GM04504 (cell line): ENCODE measurements at places on chromosomes 5 and 9.

GRCh38 chr9:133852431-133852830, 114.3 kb upstream of the SARDH start:
- DNase-seq: no peak

- no peak for DNase-seq
Observed at GRCh38 chr5:14432931-14433589, 148.5 kb upstream of the OTULINL start.

GRCh38 chr5:136309376-136309775, 56.0 kb downstream of the TRPC7 start:
- no peak for DNase-seq

- no peak for DNase-seq
Observed at GRCh38 chr5:120306303-120306702, 157.8 kb upstream of the PRR16 start.

DNA sequence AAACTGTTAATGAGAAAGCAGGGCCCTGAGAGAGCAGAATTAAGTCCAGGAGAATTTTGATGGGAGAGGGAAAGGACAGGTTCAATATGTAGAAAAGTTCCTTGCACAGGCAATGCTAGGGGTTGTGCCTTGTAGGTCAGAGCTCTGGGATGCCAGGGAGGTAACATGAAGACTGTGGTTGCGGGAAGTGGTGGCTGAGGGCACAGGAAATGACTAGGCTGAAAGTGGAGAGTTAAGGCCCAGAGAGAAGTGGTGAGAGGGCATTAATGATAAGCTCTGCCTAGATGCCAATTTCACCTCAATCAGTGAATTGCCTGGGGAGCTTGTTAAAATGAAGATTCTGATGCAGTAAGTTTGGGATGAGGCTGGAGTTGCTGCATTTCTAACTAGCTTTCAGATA, 31.5 kb upstream of the PPP3R2 start:
- no peak for DNase-seq

DNA sequence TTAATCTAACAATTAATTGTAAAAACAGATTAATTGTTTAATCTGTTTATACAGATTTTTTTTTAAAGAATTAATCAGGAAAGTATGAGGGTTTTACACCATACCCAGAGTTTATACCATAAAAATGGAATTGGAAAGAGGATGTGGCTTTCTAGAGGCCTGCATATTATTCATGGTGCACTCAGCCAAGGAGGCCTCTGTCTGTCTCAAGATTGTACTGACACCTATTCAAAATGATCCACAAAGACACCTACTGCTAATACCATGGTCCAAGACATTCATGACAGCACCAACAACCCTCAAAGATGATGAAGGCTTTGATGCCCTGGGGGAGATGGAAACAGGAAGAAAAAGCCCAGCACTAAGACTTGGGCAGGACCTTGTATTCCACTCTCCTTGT, 58.1 kb upstream of the MAST4 start:
- DNase-seq: no peak

DNA sequence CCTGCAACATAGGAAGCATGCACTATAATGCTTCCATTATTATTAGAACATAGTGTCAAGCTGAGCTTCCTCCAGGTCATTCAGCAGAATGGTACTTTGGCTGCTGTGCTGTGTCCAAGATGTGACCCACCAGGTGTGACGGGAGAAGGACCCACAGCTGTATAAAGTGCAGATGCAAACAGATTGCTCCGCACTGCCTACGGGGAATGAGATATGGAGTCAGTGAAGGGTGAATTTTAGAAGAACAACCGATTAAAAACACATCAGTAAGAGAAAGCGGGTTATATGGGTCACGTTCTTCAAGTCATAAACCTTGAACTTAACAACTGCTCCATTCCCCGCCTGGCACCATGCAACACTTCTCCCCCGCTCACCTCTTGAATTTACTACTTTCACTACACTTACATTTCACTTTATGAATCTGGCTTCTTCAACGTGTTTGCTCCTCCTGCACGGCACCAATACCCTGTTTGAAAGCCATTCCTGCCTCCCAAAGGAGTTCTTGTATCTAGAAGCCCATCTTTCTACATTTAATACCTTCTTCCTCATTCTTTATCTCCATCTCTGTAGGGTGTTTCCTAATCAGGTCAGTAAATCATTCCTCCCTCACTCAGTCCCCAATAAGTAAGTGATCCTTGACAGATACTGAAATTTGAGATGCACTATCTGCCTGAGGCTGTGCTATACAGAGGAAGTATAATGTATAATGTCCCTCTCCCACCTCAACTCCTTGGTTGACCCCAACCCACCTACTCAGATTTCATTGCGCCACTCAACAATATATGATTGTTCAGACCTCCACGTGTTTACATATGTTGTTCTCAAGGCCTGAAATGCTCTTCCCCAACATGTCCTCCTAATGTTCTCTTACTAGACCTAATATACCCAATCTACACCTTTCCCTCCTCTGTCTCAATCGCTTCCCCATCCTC, 25.9 kb downstream of the BRINP1 start:
- no peak for DNase-seq

DNA sequence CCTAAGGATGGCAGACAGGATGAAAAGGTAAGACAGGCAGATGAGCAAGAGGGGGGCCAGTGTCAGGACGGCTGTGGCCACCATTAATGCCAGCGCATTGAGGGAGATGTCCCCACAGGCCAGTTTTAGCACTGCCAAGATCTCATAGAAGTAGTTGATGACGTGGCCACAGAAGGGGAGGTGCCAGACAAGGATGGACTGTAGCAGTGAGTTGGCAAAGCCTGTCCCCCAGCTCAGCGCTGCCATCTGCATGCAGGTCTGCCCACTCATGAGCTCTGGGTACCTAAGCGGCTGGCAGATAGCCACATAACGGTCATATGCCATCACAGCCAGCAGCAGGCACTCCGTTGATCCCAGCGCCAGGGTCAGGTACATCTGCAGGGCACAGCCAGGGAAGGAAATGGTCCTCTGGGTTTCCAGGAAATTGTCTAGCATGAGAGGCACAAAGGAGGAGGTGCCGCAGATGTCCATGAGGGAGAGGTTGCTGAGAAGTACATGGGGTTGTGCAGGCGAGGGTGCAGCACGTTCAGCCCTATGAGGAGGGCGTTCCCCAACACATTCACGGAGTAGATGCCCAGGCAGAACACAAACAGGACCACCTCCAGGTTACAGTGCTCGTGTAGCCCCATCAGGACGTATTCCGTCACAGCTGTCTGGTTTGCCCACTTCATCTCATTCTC, 10.8 kb downstream of the OR13J1 start:
- DNase-seq: no peak

DNA sequence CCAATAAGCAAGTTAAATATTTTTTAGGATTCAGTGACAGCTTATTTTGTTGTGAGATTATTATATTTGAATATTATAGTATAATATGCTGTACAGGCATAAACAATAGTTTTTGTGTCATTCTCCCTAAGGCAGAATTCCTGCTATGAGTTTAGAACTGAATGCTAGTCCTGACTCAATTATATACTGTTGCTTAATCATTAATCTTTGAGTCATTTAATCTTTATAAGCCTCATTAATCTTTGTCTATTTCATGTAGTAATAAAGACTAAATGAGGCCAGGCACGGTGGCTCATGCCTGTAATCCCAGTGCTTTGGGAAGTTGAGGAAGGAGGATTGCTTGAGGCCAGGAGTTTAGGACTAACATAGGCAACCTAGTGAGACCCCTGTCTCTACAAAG, 3.6 kb upstream of the DCP2 start:
- DNase-seq: no peak

GRCh38 chr5:6246820-6247437, 131.4 kb downstream of the MED10 start:
- no peak for DNase-seq
